CD14-positive monocyte (primary cell): ENCODE measurements at places on chromosomes 1 and 21.

GRCh38 chr1:79042539-79042938 lies 36.0 kb upstream of the ADGRL4 start:
- no peak overlapping the region for H3K27ac ChIP-seq
- H3K4me1 ChIP-seq, result peaks cover 4% of the 10 kb centered on the region
- no peaks in the 10 kb centered on the region for H3K36me3 ChIP-seq
- no peaks in the 10 kb centered on the region for H3K27me3 ChIP-seq

- H3K4me3 ChIP-seq, result no peak overlapping the region
- DNase-seq, result no peak
- H3K27me3 ChIP-seq, result no peaks in the 10 kb centered on the region
- no peaks in the 10 kb centered on the region for H3K36me3 ChIP-seq
- no peak overlapping the region for H3K27ac ChIP-seq
- H3K4me1 ChIP-seq, result no peaks in the 10 kb centered on the region
Measured at GRCh38 chr1:23664837-23665795, 26.5 kb upstream of the RPL11 start.

DNA sequence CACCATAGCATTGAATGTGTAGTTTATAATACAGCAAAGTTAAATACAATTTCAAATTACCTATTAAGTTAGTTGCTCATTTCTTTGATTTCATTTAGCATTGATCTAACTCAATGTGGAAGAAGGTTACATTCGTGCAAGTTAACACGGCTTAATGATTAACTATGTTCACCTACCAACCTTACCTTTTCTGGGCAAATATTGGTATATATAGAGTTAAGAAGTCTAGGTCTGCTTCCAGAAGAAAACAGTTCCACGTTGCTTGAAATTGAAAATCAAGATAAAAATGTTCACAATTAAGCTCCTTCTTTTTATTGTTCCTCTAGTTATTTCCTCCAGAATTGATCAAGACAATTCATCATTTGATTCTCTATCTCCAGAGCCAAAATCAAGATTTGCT lies at the start of gene ANGPTL3:
Gene ANGPTL3, plus strand, starts transcription at position 240 of the 400 bp plus-strand sequence. Its CDS starts 47 bp downstream, at position 287.
- DNase-seq, result no peak
- H3K36me3 ChIP-seq, result no peaks in the 10 kb centered on the region
- H3K4me3 ChIP-seq, result no peak within 1 kb of the TSS
- H3K27ac ChIP-seq, result no peak within 1 kb of the TSS

DNA sequence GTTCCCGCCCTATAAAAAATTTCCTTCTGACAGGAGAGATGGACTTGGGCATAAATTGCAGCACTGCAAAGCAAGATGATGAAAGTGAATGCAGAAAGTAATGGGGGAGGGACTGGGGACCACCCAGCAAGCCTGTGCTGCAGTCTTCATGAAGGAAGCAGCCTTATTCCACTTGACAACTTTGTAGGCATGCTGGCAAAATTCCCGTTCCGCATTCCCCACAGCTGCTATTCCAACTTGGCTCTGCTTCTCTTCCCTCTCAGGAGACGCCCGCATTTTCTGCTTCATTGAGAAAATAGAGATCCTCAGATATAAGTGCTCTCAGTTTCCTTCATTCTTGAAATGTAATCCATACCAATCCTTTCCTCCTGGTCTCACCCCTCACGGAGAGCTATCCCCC lies 2.4 kb downstream of the HMGB4 start:
- no peak overlapping the region for H3K4me3 ChIP-seq
- H3K4me1 ChIP-seq, result no peaks in the 10 kb centered on the region
- DNase-seq, result no peak

GRCh38 chr1:3491291-3492246 lies 37.1 kb downstream of the ARHGEF16 start:
- no peaks in the 10 kb centered on the region for H3K27me3 ChIP-seq
- no peak overlapping the region for H3K27ac ChIP-seq
- no peaks in the 10 kb centered on the region for H3K36me3 ChIP-seq
- peak; percentile 55 for DNase-seq
- H3K4me3 ChIP-seq, result no peak overlapping the region
- peaks cover 6% of the 10 kb centered on the region for H3K4me1 ChIP-seq
